Cerebellum (tissue), 4 donors: ENCODE measurements at places on chromosomes 16 and 17. TPM values are rescaled to one million over a fixed set of nuclear protein-coding genes. Genes with fewer than 3 reads are reported as not detected.

DNA sequence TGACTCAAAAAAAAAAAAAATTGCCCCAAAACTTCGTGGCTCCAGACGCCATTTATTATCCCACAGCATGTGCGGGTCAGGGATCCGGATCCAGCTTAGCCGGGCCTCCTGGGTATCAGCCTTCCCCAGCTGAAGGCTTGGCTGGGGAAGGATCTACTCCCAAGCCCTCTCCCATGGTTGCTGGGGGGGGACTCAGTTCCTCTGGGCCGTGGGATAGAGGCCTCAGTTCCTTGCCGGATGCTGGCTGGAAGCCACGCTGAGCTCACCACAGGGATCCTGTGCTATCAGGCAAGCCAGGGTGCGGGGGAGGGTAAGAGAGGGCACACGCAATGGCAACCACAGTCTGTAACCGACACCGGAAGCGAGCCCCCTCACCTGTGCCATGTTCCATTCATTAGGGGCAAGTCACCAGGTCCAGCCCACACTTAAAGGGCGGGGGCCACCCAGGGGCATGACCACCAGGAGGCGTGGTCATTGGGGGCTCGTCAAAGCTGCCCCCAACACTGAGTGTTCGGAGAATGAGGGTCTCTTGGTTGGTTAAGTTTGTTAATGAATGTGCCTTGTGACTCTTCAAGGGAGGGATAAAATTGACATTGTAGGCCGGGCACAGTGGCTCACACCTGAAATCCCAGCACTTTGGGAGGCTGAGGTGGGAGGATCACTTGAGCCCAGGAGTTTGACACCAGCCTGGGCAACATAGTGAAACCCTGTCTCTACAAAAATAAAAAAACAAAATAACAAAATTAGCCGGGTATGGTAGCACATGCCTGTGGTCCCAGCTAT lies 210.0 kb upstream of the GSE1 start:
- DNase-seq = no peak

DNA sequence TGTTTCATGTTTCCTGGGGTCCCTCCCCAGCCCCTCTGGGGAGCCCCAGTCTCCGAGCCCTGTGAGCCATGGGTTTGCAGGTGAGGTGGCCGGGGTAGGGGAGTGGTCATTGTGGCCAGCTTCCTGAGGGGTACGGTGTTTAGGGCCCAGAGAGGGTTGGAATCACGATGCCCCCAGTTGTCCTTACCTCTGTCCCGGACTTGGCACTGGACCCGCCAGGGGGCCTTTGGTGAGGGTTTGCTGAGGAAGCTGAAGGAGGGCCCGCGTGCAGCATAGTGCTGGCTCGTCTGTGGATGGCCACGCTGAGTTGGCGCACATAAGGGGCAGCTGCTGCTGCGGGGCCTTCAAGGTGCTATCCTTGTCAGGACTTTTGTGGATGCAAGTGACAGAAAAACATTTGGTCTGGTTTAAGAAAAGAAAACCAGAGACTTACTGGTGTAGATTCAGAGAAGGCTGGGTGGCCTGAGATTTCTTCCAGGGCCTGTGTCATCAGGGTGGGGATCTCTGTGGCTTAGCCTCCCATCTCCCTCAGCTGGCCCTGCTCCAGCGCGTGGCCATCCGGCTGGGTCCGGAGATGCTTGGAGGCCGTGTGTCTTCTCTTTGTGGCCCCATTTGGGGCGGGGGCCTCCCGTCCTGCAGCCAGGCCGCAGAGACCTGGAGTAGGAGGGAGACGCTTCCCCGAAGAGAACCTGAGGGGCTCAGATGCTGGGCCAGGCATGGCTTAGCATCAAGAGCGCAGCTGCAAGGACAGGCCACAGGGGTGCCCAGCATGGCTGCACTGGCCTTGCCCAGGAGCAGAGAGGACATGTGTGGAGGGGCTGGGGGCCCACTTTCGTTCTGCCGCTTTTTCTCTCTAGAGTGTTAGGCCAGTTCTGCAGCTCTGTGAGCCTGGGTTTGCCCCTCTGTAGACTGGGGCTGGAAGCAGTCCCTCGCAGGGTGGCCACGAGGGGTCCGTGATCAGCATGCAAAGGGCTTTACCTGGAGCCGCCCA lies 33.7 kb upstream of the NUDT16L1 start:
- no peak for DNase-seq

DNA sequence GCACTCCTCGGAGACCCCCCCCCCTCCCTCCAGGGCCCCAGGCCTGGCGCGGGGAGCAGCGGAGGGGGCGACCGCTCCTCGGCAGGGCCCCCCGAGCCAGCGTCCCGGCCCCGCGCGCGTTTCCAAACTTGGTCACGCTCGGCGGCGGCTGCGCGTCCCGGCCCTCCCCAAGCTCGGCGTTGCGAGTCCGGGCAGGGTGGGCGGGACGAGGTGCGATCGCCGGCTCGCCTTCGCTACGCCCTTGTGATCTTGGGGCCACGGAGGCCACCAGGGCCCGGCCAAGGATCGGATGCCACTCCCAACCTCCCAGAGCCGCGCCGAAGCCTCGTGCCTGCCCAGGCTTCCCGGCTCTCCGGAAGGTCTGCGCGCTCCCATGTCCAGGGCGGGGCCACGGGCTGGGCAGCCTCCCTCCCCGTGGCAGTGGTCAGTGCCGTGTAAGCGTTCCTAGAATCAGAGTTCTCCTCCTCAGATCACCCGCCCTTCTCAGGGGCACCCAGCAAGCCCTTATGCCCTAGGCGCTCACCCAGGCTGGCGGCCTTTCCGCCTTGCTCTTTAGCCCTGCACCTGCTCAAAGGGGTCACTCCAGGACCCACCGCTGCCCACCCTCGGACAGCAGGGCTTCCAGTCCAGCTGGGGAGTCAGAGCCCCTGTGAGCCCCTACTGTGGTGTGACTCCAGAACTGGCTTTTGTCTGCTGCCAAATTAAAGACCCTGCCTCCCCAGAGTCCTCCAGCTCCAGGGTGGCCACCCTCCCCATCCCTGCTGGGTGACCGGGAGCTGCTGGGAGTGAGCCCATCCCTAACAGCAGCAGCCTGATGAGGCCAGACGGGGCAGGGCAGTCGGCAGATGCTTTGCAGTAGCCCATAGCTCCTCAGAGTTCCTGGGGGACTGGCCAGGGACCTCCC lies 12.2 kb upstream of the MRPS23 start:
- DNase-seq = no peak

DNA sequence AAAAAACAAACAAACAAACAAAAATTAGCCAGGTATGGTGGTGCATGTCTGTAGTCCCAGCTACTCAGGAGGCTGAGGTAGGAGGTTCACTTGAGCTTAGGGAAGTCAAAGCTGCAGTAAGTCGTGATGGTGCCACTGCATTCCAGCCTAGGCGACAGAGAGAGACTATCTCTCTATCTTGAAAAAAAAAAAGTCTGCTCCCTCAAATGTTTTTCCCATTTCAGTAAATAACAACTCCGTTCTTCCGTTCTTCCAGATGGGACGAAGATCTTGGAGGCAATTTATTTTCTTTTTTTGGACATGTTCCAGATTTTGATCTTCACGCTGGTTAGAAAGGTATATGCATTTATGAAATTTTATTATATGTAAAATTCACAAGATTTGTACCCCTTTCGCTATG lies 19.0 kb downstream of the ERAL1 start:
- DNase-seq = no peak

DNA sequence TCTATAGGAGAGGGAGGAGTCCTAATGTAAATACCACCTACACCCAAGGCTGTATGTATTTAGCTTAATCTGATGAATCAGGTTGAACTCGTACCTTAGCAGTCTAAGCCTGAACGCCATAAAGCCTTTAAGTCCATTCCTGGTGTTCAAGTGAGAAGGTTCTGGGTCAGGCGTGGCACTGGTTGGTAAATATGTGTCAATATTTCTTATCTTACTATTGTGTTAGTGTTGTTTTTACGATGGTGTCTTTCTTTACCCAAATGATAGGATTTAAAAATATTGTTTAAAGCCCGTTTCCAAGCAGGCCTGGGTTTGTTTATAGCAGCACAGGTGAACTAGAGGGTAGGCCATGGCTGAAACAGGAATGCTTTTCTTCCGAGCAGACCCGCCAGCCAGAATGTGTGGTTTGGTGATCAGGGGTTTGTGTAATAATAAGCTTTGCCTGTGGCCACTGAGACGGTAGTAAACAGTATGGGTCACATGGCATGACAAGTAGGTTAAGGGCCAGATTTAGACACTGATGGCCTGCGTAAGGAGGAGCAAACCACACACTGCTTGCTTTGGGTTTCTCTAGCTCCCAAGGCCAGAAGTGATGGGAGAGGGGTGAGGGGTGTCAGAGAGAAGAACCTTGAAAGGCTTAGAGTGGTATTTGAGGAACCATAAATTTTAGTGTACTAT lies 3.3 kb downstream of the TMEM94 start:
- DNase-seq = peak; percentile 70

The KPNA2 gene
- 39.7 TPM for total RNA-seq

The CD79B gene
- total RNA-seq = not detected

- DNase-seq = no peak
These were observed 7.7 kb upstream of the ST6GALNAC2 start for GRCh38 chr17:76593384-76593826.

GRCh38 chr16:61871837-61872777 lies 164.1 kb downstream of the CDH8 start:
- no peak for DNase-seq

- DNase-seq = no peak
These were observed 42.7 kb downstream of the CMIP start for GRCh38 chr16:81487301-81487720.

DNA sequence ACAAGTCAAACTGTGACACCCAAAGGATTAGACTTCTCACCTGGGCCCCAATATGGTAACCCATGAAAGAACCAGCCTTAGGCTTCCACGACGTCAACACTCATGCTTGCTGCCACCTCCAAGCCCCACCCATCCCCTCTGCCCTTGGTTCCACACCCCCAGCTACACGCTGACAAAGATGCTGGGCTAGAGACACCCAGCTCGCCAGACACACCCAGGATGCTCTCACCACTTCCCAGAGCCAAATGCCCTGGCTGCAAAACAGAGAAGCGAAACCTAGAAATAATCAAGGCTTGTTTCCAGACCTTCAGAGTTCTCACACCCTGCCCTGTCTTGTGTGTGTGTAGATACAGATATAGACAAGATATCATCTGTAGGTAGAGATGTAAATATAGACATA lies 26.0 kb upstream of the ADCY9 start:
- DNase-seq = no peak

GRCh38 chr17:50273654-50274040 lies 619 bp upstream of the TMEM92 start:
- no peak for DNase-seq

DNA sequence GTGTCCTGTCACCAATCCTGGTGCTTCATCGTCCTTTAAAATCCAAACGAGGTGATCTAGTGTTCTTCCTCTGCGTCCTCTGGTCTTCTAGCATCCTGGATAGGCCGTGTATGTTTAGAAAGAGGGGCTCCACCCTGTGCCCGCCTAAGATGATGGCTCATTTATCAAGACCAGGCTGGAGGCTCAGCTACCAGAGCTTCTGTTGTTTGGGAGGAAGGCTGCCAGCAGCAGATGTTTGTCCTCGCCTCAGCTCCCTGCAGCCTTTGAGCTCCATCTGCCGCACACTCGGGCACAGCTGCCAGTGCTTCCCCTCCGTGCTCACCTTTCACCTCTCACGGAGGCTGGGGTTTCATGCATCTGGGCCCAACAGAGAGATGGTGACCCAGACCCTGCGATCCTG lies 954.7 kb upstream of the RBFOX1 start:
- no peak for DNase-seq

DNA sequence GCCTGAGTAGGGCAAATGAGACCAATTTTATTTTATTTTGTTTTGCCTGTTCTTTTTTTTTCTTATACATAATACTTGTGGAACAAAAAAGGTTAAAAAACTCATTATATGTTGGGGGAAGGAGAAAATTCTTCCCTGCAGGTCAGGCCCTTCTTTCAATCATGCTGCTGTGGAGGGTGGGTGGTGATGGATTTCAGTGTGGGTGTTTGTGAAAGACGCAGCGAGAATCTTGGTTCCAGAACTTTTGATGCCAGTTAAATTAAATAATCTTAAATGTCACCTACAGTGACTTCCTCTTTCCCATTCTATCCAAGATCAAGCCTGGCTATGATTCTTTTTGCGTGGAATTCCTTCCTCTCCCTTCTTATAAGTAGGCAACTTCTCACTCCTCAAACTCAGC lies 595.8 kb upstream of the EEF2KMT start:
- no peak for DNase-seq

The RSAD1 gene
- total RNA-seq = 19.0 TPM

DNA sequence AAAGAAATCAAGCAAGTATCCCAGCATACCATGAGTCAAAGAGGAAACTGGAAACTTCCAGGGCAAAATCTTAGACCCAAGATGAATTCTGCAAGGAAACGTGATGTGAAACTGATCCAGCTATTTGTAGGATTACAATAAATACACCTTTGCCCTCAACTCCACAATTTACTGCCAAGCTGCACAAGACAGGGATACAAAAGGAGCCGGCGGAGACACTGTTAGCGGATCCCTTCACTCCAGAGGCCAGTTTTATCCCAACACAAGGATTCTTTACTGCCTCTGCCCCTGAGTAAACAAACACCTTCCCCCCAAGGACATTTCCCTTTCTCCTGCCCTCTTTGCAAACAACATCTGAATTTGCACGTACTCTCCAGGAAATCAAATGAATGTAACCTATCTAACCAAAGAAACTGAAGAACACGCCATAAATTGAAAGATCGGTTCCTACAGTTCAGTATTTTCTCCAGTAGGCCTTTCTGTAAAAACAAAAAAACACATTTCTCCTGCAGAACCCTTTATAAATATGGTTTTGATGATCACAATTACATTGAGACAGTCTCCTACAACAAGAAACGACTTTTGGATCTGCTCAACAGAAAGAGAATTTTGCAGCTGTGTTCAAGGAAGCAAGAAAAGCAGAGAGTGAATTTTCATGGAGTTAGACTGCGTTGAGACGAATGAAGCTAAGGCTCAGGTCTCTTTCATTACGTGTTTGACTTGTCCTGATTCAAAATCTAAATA lies 1.4 kb upstream of the CBX2 start:
- DNase-seq = no peak

GRCh38 chr17:3802461-3803307 lies 1.7 kb upstream of the ITGAE start:
- DNase-seq = no peak

DNA sequence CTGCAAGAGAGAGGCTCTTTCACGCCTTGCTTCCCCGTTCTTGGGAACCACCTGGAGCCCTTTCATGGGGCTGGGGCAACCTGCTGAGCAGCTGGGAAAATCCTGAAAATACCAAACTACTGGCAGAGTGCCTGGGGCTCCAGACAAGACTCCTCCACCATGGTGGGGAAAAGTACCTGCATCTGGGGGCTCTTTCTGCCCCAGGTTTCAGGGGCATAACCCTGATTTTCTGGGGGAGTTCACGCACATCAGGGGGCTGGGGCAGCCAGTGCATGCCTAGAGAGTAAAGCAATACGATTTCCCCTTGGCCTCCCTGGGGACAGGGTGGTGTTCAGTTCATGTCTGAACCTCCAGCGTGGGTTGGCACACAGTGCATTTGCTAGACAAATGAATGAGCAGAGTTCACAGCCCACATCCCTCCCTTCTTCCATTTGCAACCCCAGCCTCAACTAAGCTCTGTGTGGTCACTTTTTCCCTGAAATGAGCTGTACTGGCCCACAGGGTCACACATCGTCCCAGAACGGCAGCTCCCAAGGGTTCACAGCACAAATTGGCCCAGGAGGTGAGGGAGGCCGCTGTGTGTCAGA lies 5.2 kb upstream of the CDC42EP4 start:
- no peak for DNase-seq

The NOG gene
- 6.9 TPM for total RNA-seq

- DNase-seq = peak; percentile 31
These were observed 14.0 kb upstream of the STAC2 start for GRCh38 chr17:39239640-39240314.

The CTRL gene
- 2.9 TPM for total RNA-seq

The SLC4A1 gene
- total RNA-seq = 6.8 TPM

The C16orf92 gene
- not detected for total RNA-seq
